ENCODE measurements at places on chromosomes 12 and 14.

DNA sequence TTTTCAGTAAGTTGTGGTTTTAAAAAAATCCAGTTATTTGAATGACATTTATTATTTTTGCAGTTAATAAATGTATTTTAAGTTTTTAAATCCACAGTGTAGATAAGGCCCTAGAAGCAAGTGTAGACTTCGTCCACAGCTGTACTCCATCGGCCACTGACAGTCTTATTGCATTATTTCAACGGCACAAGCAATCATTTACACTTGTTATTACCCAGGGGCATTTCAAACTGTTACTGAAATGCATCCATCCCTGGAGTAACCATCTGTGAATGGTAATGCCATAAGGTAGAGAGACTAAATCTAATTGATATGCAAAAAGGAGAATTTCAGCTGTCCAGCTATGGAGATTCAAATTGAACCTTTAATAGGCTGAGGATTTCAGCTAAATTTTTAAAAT, 48.4 kb downstream of the BICD1 start:
- DNase-seq = no peak

DNA sequence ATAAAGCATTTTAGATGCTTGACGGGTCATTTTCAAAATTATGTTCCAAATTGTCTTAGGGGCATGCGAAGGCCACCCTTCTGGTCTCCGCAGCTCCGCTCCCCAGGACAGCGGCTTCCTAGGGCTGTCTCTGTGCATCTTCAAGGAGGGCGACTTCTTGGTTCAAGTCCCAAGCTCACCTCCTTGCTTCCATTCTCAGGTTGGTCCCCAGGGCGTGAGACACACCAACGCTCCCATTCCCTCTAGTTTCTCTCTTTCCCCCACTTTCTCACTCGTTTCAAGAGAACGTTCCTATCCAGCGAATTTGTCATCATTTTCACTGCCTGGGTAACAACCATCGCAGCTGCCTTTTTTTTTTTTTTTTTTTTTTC, 109.4 kb upstream of the CCND2 start:
- DNase-seq = no peak

DNA sequence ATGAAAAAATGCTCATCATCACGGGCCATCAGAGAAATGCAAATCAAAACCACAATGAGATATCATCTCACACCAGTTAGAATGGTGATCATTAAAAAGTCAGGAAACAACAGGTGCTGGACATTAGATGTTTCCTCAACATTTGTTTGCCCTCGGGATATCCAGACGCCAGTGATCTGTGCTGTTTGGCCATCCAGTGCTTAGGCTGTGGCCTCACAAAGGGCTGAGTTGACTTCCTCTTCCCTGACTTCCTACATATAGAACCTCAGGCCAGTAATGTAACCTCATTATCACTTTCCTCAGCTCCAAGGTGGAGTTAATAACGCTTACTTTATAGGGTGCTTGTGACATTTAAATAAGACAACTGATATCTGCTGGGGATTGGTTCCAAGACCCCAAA, 51.8 kb downstream of the SLC15A5 start:
- DNase-seq = no peak

DNA sequence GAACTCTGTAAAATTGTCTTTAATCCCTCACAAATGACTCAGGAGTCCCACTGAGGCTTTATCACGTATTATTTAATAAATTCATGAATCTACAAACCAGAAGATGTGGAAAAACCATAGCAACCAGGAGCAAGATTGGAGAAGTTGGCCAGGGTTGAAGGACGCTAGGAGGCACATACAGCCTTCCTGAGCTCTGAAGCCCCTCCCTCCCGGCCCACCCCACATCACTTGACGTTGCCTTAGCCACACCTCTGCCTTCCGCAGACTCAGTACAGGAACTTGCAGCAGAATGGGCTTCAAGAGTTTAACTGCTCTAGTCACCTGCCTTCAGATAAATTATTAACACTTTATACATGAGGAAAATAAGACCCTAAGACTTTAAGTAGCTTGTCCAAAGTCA, 33.9 kb downstream of the SLC35F4 start:
- DNase-seq = no peak

DNA sequence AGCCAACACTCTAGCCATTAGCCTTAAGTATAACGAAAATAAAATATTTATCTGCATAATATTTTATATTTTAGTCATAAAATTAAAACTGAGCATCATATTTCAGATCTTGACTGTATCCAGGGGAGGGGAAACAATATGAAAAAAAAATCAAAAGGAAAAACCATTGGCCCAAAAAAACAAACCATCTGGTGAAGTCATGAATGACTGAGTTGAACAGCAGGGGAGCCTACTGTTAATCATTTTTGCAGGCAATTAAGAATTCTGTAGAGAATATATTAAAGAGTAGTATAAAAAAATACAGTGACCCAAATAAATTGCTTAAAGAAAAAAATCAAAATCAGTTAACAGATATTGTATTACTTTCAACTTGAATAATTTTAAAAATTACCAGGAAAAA, 224.8 kb downstream of the C12orf50 start:
- no peak for DNase-seq
